NCI-H2029 (cell line): ENCODE measurements at places on chromosomes 1 and 21.
A peak's percentile ranks its signal among the peaks of the same experiment; 100 is the strongest.

- no peak for DNase-seq
Measured at GRCh38 chr1:221850470-221851187, 108.7 kb upstream of the DUSP10 start.

DNA sequence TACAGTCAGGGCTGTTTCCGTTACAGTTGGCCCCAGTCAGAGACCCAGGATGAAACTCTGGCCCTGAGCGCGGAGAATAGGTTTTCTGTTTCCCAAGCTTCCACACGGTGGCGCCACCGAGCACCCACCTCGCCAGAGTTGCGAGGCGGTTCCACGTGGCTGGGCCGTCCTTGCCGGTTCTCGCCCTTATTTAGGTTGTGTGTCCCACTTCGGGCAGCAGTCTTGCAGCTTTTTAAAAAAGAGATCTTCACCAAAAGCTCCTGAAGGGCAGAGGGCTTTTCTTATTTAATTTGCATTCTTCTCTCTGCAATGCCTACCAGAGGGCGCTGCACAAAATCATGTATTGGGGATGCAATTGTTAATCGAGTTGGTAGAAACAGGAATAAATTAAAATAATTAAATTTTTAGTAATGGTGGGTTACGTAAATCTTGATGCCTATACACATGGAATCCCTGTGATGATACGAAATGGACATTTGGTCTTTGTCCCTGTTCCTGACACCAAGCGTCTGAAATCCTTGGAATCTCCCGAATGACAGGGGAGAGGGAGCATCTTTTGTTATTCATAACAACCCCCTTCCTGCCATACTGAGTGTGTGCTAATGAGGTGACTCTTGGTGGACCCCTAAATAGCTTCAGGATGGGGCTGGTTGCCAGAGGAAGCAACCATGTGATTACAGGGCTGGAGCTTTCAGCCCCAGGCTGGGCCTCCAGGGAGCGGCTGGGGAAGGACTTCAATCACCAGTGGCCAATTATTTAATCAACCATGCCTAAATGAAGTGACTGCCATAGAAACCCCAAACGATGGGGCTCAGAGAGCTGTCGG, 5.6 kb upstream of the S100A7 start:
- DNase-seq: peak; percentile 2

- no peak for DNase-seq
Measured at GRCh38 chr1:54276617-54277450, 76.9 kb downstream of the MRPL37 start.

DNA sequence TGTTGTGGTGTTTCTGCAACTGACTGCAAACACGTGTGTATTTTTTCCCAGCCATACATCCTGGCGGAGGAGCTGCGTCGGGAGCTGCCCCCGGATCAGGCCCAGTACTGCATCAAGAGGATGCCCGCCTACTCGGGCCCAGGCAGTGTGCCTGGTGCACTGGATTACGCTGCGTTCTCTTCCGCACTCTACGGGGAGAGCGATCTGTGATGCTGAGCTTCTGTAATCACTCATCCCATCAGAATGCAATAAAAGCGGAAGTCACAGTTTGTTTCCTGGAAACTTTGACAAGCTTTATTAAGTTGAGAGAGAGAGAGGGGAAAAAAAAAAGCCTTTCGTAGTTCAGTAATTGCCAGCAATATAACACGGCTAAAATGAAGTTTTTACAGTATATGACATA, 32.7 kb upstream of the MTR start:
- DNase-seq: no peak

DNA sequence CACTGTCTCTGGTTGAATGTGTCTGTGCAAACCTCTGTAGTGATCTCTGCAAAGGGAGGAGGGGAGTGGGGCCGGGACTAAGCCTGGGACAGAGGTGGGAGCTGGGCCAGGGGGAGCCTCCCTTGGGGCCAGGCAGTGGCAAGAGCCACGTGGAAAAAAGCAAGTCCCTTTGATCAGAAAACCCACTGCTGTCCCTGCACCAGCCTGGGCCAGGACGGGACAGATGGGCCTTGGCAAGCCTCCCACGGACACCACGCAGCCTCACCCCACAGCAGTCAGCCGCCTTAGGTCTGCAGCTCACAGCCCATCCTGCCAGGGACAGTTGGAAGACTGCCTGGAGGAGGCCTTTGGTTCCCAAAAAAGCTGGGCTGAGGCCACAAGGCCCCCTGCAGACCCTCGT, 11.7 kb upstream of the TRAPPC10 start:
- DNase-seq: no peak

DNA sequence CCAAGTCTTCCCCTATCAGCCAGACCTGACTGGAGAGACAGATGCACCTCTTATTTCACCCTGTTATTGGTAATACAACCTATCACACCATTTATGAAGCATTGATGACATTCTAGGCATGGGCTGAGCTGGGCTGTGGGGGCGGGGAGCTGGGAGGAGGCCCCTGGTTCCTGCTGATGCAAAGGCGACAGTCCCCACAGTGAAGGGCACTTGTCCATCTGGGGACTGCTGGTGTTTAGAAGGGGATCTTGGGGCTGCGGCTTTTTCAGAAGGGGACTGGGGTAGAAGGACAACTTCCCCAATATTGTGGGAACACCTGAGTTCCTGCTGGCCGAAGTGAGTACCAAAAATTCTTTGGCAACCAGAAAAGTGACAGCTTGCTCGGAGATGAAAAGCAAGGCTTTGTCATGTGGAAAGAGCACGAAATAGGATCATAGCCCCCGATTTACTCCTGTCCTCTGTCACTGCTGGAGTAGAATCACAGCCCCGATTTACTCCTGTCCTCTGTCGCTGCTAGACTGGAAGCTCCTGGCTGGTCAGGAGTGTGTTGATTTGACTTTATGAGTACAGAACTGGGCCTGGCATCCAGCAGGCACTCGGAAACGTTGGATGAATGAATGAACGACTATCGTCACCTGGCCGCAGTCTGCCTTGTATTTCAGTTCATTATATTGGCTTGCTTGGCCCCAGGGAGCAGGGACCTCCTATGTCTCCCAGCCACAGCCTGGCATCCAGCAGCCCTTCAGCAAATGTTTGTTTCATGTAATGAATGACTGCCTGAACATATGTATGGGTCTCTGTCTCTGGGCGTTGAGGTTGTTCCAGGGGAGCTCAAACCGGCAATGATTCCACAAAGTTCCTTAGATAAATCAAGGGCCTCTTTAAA, 16.5 kb upstream of the ETV3L start:
- no peak for DNase-seq

- DNase-seq: no peak
Measured at GRCh38 chr1:197843401-197843800, 59.0 kb upstream of the C1orf53 start.

DNA sequence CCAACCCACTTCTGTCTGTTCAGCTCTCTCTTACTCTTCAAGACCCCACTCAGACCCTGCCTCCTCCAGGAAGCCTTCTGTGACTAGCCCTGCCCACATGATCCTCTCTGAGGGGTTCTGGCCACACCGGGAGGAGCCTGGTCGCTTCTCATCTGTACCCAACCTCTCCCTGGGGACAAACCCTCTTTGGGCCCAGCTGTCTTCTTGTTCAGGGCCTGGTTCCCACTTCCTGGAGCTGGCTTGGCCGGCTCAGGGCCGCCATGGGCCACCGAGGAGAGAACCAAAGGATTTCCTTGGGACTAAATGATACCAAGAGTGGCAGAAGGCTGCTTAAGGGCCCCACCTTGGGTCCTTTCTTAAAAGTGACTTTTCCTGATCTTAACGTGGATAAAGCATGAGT, 124.7 kb upstream of the ZBTB40 start:
- no peak for DNase-seq

GRCh38 chr1:87084244-87084836, 169.9 kb downstream of the HS2ST1 start:
- peak; percentile 16 for DNase-seq

GRCh38 chr1:221841251-221841982, 99.5 kb upstream of the DUSP10 start:
- DNase-seq: no peak

DNA sequence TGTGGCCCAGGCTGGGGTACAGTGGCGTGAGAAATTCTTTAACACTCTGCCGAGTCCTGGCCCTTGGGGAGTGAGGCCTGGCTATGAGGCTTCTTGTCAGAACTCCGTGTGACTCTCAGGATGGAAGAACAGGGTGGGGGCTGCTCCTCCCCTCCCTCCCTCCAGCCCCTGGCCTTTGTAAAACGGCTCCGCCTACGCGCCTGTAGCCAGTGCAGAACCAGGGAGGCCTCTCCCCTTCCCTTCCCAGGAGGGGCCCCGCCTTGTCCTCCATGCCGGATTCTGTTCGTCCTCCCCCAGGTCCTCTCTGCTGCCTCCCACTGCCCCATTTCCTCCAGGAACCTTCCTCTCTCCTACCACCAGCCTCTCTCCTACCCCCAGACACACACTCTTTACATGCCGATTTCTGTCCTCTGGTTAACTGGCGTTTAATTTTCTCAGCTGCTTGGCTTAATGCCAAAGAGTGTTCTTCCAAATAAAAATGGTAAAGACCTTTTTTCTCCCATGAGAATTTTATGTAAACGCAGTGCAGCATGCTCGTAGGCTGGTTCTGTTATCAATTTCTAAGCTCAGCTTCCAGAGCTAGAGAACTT, 21.0 kb downstream of the PDE9A start:
- no peak for DNase-seq

DNA sequence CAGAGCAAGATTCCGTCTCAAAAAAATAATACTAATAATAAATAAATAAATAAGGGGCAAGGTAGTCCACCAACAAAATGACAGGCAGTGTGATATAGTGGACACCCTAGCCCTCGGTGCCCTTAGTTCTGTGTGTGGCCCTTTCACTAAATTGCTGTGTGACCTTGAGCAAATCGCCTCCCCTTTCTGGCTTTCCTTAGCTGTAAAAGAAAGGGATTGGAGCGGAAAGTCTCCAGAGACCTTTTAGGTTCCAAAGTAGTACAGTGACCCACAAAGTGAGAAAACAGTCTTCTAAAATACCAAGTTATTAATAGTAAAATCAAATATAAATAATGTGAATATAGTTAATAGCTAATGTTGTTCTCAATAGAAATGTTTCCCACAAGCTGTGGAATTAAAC, 7.6 kb downstream of the LMNA start:
- no peak for DNase-seq

DNA sequence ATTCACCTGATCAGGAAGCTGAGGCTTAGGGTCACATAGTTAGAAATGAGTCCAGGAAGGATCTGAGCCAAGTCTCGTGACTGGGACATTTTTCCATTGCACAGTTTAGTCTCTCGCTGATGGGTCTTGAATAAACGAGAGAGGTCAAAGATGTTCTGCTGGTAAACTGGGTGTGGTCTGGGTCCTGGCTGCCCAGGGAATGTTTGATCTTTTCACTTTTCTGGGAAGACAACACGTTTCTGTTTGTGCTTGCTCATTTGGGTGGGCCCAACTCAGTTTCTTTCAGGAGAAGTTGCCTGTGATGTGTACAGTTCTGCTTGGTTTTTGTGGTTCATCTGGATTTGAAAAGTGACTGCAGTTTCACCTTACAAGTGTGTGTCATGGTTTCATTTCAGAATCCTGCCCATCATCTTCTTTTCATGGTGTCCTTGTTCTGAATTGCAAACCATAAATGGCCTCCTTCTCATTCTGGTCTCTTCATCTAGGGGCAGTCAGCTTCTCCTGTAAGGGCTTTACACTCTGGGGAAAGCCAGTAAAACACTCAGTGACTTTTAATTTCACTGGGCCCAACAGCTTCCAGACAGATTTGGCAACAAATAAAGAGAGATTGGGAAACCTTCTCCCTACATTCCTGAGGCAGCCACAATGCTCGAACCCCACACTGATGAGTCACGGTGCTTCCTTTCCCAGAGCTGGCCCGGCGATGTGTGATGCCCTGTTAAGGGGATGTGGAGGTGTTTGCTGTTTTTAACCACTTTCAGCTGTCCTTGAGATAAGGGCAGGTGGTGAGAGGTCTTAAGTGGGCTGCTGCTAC, 7.2 kb upstream of the TACSTD2 start:
- no peak for DNase-seq

DNA sequence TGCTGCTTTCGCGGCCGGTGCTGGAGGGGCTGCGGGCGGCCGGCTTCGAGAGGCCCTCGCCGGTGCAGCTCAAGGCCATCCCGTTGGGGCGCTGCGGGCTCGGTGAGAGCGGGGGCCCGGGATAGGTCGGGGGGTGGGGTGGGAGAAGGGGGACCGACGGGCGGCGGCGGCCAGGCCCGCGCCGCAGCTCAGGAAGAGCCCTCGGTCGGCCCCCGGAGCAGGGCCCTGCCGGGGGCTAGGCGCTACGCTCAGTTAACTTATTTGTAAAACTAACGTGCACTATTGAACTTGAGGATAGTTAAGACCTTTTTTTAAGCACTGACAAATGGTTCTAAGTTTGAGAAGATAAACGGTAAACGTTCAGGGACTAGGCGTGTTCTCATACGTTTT, 418 bp downstream of the DDX20 start:
- DNase-seq: no peak

GRCh38 chr1:227559926-227560325, 3.4 kb upstream of the ZNF678 start:
- DNase-seq: no peak

DNA sequence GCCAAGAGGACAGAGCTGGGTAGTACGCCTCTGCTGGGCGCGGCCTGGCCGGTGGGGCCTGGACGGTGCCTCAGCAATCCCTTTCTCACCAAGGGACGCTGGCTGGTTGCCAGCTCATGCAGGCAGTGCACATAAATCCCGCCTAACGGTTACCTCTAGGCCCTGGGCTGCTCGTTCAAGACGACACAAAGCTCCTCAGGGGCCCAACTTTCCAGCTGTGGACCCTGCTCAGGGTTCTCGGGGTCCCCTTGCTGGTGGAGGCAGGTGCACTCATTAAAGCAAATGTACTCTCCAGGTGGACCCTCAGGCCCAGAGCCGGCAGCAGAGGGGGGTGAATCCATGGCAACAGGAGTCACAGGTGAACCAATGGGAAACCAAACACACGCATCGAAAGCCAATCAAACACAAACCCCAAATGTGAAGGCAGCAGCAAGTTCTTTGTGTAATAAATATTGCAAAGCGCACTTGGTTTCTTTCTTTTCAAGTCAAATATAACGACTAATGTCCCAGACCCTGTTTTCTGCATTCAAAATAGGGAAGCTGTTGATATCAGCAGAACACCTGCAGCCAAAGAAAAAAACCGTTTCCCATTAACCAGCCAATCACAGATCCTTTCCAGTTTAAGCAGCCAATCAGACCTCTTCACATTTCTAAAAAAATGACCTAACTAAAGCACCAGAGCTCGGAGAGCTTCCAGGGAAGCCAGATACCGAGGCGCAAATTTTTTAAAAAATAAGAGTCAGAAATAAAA, 26.1 kb upstream of the CLSTN1 start:
- DNase-seq: no peak

- DNase-seq: peak; percentile 48
Measured at GRCh38 chr1:179779645-179780272, 36.7 kb downstream of the FAM163A start.

DNA sequence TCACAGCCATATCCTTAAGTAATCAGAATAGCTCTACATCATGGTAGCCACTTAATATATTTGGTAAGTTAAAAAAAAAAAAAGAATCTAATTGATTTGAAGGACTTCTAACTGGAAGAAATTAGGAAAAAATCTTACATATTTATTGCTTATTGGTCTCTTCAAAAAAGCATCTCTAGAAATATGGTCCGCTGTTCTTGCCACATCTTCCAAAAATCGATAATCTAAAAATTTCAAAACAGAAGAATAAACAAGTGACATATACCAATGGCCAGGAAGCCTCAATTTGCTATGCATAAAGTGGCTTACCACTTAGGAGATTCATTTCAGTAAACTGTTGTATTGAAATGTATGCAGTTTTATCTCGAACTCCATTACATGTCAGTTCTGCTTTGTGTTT, 2.3 kb downstream of the ZNHIT6 start:
- DNase-seq: no peak
